ENCODE measurements at places on chromosomes 1 and 21.

DNA sequence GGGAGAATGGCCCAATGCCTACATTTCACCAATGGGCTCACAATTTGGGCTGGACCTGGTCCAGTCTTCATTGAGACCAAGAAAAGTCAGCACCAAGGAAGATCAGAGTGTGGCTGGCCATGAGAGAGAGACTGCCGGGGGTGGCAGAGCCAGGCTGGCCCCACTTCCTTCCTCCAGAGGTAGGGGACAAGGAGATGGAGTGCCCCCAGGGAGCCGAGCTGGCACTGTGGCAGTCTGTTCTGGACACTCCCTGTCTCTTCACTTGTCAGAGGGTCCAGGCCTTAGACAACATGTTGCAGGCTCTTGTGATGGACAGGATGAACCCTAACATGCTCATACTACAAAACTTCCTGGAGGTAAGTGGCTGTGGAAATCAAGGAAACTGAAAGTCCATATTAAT lies 27.7 kb downstream of the INAVA start:
- no peak for DNase-seq

GRCh38 chr21:25234857-25235801 lies 372.2 kb downstream of the MRPL39 start:
- no peak for DNase-seq

DNA sequence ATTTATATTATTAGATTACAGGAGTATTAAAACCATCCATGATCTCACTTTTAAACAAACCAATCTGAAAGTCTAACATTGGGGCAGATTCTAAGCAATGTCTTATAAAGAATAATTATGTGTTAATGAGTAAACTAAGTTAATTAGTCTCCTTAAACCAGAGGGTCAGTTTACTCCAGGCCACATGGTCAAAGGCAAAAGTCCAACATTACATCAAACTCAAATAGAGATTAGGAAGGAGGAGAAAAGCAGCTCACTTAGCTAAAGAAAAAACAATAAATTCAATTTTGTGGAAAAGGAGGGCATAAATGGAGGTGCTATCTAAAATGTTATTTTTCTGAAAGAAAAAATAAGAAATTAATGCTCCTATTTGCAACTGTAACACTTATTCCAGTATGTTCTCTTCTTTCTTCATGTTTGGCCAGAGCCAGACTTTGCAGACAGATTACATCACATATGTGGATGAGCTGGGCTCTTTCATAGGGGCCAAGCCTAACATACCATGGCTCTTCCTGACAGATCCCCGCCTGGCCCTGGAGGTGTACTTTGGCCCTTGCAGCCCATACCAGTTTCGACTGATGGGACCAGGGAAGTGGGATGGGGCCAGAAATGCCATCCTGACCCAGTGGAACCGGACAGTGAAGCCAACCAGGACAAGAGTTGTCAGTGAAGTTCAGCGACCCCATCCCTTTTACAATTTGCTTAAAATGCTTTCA lies 24.3 kb upstream of the FMO2 start:
- DNase-seq = no peak

GRCh38 chr1:154778275-154778674 lies 91.8 kb downstream of the KCNN3 start:
- DNase-seq = peak; percentile 60

- DNase-seq = no peak
Measured at GRCh38 chr1:98019747-98020146, 98.9 kb upstream of the DPYD start.

- no peak for DNase-seq
Measured at GRCh38 chr1:241272828-241273227, 84.2 kb downstream of the RGS7 start.

- DNase-seq = no peak
Measured at GRCh38 chr1:173753830-173754229, 39.0 kb downstream of the KLHL20 start.

GRCh38 chr1:150362721-150363425 lies 1.1 kb upstream of the RPRD2 start:
- no peak for DNase-seq

GRCh38 chr1:186202271-186202764 lies 172.7 kb downstream of the TPR start:
- no peak for DNase-seq

DNA sequence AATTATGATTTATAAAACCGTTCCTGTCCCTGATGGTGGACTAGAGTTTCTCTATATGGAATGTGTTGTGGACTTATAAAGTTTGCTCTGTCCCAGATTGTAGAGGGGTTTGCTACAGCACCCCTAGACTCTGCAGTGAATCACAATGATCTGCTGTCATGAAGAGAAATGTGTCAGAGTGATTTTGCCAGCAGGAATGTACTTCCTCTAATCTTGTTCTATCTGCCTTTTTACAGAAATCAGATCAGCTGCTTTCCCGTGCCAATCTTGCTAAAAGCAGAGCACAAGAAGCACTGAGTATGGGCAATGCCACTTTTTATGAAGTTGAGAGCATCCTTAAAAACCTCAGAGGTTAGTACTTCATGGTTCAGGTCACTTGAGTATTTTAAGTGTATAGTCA lies 52.0 kb downstream of the LAMC2 start:
- no peak for DNase-seq

DNA sequence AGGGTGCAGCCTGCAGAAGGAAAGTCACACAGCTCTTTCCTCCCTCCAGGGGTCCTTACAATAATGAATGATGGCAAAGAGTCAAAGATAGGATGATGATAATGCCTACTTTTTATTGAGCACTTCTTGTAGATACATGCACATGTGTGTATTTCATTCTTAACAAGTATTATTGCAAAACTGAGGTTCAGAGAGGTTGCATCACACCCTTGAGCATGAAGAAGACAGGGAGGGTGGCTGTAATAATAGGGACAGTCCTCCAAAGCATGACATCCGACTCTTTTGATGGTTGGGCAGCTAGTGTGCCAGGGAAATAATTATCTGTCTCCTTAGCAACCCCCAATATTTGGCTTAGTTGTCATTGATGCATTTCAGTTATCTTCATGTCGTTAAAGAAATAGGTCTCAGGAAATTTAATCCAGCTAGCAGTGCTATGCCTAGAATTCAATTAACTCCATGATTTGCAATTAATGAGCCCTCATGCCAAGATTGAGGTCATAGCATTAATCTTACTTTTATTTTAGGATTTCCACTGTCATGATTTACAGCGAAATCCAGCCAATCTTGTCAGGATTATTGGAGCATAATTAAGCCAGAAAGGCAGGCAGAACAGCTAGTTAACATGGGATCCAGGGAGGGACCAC lies 35.0 kb downstream of the DNAJC6 start:
- DNase-seq = no peak

DNA sequence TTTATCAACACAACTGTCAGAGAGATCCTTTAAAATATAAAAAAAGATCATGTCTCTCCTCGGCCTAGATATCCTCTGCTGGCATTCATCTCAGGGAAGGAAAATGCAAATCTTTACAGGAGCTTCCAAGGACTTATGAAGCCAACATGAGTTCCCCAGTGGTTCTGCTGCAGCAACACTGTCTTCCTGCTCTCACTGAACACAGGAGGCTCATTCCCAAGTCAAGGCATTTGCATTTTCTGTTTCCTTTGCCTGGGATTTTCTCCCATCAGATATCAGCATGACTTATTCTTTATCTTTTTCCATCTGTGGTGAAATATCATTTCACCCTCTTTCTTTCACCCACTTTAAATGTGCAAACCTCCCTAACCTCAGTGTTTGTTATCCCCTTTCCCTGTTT lies 513.8 kb upstream of the ZP4 start:
- no peak for DNase-seq

- no peak for DNase-seq
Measured at GRCh38 chr1:23996700-23997229, 16.6 kb upstream of the SRSF10 start.

GRCh38 chr1:63264161-63264560 lies 58.2 kb upstream of the FOXD3 start:
- no peak for DNase-seq

DNA sequence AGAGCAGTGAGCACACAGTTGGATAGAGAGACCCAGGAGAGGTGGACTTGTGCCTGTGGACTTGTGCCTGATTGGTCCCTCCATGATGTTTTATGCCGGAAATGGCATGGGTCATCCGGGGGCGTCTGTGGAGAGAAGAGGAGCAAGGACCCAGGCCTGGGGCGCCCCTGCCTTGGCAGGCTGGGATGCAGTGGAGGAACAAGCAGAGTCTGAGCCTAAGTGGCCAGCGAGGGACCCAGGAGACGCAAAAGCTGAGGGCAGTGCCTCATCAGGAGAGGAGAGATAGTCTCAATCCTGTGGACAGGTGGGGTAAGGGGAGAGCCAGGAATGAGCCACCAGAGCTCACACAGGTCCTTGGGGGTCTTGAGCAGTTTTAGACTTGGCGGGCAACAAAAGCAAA lies 146.9 kb downstream of the PCBP3 start:
- no peak for DNase-seq

DNA sequence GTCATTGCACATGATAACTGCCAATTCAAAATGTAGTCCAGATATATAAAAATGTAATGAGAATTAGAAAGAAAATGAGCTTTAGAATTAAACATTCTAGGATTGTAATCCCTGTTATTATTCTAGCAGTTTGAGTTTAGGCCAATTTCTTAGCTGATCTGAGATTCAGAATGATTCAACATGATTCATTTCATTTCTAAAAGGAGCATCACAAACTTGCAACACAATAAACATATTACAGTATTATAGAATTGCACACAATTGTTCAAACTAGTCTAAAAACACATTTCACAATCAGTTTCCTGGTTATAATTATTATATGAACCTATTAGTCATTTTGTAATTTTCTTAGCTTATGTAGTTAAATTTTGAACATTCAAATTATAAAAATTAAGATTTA lies 43.3 kb upstream of the TSHB start:
- no peak for DNase-seq

DNA sequence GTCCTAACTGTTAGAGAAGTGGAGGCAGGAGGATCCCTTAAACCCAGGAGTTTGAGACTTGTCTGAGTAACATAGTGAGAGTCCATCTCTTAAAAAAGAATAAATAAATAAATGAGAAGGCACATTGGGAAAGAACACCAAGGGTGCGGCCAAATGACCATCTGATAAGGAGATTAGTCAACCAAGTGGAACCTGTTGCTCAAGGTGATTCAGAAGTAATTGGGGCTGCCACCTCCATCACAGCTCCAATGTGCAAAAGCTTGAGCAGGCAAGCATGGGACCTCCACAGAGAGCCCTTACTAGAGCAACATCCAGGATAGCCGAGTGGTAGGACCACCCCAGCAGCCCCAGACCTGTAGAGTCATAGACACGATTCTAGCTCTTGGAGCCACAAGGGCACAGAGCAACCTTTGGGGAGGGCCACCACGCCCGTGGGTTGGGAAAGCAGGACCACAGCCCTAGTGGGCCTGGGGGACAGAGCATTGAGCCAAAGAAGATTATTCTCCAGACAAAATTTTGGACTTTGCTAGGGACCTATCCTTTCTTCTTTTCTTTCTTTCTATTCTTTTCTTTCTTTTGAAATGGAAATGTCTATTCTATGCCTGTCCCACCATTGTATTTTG lies 40.9 kb downstream of the KCNK1 start:
- no peak for DNase-seq

DNA sequence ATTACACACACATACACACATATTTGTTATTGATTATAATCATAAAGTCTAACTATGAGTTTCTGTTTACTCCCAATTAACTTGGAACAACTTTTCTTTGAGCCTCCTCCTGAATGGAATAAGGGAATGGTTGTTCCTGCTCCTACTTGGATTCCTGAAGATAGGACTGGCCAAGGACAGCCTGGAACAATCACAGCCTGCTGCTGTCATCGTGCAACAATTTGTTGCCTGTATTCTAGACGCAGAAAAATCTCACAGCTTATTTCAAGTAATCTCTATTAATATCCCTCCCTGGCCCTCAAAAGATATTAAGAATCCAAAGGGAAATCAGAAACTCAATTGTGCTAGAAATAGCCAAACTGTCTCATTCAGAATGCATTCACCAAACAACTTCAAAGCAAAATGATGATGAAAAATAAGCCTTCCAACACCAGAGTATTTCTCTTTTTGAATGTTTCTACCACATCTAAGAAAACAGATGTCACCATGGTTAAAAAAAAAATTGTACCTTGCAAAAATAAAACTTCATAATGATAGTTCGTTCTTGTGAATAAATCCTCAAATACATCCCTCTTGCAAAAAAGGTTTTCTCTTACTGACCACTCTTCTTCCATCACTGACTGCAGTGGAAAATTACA lies 30.9 kb downstream of the RCAN1 start:
- peak; percentile 7 for DNase-seq

DNA sequence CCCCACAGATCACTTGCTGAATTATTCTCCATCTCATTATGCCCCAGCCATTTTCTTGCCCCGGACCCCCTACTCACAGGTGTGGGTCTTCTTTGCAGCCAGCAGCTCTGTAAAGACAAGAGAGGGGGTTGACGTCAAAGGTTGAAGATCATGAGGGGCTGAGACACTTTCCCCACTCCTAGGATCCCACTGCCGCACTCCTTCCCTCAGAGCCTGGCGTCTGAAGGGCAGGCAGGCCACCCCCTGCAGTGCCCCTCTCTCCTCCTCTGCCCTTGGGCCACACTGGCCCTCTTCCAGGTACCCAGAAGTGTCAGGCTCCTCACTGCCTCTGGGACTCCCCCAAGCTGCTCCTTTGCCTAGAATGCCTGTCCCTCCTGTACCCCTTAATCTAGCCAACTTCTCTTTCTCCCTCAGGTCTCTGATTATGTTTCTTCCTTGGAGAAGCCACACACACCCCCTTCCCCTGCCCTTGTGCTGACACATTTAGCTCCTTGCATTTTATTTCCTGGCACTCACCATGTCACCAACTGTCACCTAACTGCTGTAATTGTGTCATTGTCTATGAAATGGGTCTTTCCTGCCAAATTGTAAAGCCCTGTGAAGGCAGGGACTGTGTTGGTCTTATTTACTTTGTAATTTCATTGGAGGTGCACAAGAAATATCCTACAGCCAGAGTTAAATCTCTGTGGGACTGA lies 2.1 kb downstream of the RORC start:
- DNase-seq = no peak

DNA sequence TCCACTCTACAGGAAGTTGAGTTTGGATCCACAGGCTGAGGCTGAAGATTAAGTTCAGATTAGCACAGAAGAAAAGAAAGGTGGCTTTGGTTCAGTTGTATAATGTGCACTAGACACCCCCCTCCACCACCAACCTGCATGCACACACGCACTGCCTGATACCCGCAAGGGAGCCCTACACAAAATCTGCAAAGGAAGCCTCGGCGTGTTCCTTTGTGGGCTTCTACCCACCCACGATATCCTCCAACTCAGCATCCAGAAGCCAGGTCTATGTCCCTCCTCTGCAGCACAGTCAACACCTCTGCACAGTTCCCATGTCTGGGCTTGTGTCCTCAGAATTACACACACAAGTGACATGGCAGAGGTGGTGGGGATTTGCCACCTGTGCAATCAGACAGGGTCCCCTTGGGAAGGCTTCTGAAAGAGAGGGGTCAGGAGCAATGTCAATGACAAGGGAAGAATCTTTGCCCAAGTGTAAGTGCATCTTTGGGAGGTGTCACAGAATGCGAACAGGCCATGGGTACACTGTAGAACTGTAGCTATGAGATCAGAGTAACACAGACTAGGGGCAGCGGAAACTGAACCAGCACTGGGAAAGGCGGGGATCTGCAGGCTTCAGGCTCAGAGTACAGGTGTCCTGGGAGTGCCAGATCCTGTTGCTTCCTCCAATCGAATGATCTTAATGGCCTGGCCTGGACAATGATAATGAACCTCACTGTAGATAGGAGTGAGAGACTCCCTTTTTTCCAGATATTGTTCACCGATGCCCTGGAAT lies 148.6 kb upstream of the ETV3 start:
- DNase-seq = no peak

Measured in tongue (tissue), 3 donors.